ENCODE measurements at places on chromosomes 4 and X.

DNA sequence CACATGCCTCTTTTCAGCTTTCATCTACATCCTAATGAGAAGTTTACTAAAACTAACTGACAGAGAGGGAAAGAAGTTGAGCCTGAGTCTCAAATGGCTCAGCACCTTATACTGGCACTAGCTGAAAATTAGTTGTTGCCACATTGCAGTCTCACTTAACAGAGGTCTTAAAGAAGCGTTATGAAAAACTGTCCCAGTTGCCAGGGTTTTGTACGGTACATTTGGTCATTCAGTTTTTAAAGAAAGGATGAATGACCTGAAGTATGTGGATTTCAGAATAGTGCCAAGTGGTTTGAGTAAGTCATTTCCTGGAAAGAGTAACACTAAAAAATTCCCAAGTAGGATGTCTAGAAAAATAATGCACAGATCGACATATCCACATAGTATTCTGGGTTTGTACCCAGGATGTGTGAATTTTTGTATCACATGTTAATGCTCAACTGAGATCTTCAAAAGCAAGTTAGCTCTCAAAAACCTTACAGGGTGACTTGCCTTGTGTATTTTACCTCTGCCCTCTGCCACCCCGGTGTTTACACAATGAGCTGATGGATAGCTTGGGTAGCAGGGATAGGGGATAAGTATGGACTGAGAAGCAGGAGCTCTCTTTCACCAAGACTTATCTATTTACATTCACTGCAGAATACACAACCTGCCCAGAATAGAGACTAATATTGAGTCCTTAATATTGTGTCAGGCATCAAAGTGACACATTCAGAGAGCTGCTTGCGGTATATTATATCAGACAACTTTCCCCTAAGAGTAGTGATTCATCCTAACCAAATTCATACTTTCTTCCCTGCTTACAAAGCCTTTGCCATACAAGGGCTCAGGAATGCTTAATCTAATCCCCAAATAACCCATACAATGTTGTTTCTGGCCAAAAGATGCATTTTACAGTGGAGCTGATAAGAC lies 1075.7 kb upstream of the PABPC4L start:
- DNase-seq = no peak

- DNase-seq = no peak
These were observed 2.8 kb upstream of the PCDH7 start for GRCh38 chr4:30717208-30718020.

- no peak for DNase-seq
These were observed 8.6 kb downstream of the SPATA4 start for GRCh38 chr4:176186671-176187395.

GRCh38 chrX:20412871-20413486 lies 146.3 kb upstream of the RPS6KA3 start:
- DNase-seq = peak; percentile 3

- no peak for DNase-seq
These were observed 204.7 kb downstream of the TLL1 start for GRCh38 chr4:166077782-166078181.

DNA sequence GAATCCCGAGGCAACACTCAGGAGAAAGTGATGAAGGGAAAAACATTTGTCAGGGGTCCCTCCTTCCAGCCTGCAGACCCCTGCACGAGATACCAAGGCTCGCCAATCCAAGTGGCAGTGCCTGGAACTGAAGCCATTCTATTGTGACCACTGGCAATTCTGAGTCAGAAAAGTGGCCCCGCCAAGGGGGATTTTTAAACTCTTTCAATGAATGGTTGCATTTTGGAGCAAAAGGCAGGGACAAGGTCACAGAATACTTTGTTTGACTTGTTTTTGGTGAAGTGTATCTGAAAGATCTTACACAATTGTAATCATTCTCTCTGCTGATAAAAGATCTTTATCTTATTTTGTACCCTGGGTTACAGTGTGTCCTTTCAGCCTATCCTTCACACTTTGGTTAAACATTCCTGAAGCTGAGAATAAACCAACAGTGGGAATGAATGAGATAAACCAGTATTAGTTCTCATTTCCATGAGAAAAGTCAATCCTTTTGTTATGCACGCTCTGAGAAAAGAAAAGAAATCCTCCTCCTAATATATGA lies 115.9 kb upstream of the PDLIM3 start:
- DNase-seq = no peak

DNA sequence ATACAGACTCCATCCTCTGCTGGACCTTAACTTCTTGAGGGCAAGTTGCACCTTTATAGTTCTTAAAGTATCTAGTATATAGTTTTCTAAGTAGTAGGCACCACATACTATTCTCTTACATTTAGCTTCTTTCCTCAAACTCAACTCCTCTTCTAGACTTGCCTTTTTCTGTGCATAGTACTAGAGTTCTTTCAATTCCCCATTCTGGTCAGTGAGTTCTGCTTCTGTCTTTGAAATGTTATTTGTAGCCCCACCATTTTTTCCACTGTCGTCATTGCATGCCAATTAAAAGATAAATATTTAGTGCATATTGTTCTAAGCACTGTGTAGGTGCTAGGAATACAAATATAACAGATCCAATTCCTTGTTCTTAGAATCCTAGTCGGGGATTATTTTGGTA lies 31.6 kb downstream of the CDKL5 start:
- no peak for DNase-seq

- DNase-seq = no peak
These were observed 252.6 kb upstream of the HAND2 start for GRCh38 chr4:173782660-173783059.

DNA sequence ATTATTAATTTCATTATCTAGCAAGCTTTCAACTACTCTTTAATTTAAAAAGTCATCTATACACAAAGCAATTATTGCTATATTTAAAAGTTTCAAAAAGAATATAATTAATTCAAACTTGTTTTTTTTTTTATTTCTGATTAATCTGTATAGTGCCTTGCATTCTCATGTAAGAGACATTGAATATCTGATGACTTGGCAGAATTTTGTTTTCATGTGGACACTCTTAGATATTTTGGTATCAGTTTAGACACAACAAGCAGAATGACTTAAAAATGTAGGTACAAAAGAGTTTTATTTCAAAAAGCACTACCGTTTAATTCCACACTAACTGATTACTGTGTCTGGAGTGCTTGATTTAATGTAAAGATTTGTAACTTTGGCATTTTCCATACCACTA lies 1129.6 kb downstream of the PDHA2 start:
- DNase-seq = no peak

GRCh38 chr4:35539404-35540055 lies 704.8 kb downstream of the ARAP2 start:
- DNase-seq = no peak

- DNase-seq = no peak
These were observed 16.3 kb downstream of the TAF9B start for GRCh38 chrX:78123190-78123589.

GRCh38 chr4:55269470-55269869 lies 76.6 kb upstream of the SRD5A3 start:
- no peak for DNase-seq

DNA sequence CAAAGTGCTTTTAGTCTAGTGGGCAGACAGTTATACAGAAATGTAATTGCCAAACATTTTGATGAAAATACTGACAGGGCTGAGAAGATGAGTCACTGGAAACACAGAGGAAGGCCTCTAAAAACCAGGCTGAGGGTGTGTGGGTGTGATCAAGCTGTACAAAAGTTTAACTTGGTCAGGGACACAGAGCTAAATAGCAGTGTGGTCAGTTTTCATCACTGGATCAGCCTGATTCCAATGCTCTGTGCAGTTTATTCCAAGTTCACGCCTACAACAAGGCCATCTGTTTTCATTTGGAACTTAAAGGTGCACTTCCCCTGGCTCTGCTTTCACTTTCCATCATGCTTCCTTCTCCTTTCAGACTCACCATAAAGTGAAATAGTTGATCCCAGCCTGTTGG lies 10.6 kb downstream of the CENPVL3 start:
- DNase-seq = no peak

GRCh38 chr4:188106454-188106853 lies 2.9 kb downstream of the TRIML2 start:
- no peak for DNase-seq

DNA sequence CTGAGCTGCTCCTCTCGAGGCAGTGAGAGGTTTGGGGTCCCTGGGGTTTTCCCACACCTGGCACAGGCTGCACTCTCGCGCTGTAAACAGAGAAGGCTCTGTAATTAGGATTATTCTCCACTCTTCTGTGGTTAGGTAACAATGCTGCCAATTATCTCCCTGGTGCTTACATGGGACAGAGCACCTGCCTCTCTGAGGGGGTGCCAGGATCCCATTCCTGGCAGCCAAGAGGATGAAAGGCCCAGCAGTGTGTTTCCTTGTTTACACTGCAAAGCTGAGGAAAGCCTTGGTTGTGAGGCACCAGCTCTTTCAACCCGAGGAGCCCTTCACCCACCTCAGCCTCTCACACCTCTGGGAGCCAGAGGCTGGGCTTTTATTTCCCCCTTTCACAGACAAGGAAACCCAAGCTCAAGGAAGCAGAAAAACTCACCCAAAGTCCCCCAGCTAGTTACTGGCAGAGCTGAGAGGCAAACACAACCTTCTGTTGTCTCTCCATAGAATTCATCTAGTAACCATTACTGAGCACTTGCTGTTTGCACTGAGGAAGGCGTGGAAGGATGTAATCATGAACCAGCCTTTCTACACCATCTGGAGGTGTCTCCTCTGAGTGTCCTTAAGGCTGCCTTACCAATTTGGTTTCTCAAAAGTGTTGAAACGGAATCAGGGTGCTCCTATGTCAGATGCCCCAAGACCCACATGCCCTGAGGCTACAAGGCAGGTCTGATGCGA lies 39.7 kb upstream of the PROM1 start:
- DNase-seq = no peak

DNA sequence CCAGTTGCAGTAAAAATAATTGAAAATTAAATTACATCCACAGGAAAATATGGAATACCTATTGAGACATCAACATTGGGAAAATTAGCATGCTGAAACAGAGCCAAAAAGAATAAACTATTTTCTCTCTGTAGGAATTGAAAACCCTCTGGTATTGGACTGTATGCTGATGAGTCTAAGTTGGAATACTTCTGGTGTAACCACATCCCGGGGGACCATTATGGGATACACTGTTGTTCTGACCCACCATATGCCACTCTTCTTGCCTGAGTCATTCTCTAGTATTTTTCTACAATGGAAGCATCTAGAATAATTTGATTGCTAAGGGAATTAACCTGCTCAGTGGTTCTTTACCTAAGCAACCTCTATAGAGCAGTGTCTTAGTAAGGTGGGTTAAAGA lies 640.7 kb upstream of the AGA start:
- DNase-seq = no peak

DNA sequence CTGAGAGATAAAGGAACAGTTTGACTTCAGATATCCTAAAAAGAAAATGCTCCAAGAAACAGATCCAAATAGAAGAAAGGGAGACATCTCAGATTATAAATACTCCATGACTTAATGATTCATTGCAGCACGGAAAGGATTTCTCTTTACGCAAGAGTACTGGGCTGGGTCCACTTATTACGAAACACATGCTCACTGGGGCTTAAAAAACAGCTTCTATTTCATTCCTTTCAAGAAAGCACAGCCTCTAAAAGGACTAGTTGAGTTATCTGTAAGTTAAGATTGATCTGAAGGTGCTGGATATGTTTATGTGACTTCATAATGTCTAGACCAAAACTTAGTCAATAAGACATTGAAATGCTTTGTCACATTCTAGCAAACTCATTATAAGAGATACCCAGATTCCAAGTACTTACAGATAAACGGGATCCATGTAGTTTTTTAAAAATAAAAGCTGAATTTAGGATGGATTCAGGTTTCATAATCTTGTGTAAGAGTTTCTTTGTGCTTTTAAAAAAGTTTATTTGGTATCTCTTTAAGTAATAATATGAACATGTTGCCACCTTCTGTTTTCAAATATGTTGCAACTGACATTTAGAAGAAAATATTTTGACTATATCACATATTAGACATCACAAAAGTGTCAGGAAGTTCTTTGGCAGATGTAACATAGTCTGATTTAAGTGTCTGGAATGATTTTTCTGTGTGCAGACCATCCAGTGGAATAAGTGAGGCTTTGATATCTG lies 109.5 kb upstream of the MYOZ2 start:
- no peak for DNase-seq

GRCh38 chr4:79476196-79476595 lies 68.2 kb upstream of the GK2 start:
- DNase-seq = no peak

- DNase-seq = no peak
These were observed 245.3 kb upstream of the PITX2 start for GRCh38 chr4:110867981-110868720.

All from activated T-helper 9 cell treated with anti-CD3 and anti-CD28 coated beads, Interleukin-2, amount 50 U/mL, for 16 hours (primary cell).